ENCODE measurements at places on chromosomes 12 and 14.

- no peak for DNase-seq
Observed at GRCh38 chr12:19819231-19819630, 379.9 kb downstream of the AEBP2 start.

DNA sequence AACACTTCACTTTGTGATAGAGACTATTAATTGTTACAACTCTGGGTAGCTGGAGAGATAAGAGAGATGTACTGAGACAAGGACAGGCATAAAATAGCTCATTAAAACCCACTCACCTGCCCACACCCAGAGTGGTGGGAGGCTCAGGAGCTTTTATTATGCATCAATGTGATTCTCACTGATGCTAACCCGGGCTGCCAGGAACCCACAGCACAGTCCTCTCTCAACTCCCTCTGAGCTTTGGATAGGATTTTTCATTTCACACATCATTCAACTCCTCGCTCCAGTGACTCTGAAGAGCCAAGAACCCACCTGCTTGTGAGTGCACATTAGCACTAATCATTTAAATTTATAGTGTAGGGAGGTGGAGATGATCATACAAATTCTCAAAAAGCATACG is 827.9 kb downstream of the FLRT2 start:
- no peak for DNase-seq

GRCh38 chr12:65612440-65612839 is 211.8 kb upstream of the HMGA2 start:
- peak; percentile 9 for DNase-seq

DNA sequence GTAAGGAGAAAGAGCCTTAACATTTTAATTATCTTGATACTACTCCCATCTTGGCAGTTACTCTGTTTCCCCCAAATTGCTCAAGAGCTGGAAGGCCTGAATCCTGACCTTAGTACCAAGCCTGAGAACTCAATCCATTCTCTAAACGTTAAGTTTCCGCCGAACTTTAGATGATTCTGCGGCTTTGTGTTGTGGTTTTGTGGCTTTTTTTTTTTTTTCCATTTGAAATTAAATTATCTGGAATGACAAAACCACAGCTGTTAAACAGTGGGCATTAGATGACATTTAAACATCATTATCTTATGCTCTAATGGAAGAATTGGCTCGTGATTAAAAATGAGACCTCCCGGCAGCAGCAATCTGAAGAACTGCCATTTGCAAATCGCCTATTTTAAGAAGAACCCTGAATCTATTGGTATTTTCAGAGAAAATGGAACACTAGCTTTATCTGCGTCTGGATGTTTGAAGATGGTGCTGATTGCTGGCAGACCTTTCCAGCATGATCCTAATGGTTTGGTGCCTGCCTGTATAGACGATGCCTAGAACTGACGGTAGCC is 38.4 kb downstream of the TMEM132C start:
- no peak for DNase-seq

- peak; percentile 64 for DNase-seq
Observed at GRCh38 chr12:120468821-120469449, 613 bp downstream of the SRSF9 start.

GRCh38 chr12:62166525-62166924 is 93.7 kb upstream of the USP15 start:
- peak; percentile 39 for DNase-seq

DNA sequence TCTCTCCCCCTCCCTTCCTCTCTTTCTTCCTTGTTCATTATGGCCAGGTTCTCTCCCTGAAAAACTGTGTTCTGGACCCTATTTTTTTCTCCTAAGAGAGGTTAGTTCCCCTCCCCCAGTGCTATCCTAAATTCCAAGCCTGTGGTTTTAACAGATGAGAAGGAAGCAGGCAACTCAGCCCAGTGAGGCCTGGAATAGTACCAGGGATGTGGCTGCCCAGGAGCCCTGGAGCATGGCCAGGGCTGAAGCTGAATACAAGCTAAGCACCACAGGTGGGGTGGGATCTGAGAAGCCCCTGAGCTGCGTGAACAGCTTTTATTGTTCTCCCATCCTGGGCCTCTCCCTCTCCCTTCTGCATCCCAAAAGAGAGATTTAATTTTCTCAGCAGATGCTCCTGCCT is 1581.3 kb upstream of the TMEM132C start:
- no peak for DNase-seq

DNA sequence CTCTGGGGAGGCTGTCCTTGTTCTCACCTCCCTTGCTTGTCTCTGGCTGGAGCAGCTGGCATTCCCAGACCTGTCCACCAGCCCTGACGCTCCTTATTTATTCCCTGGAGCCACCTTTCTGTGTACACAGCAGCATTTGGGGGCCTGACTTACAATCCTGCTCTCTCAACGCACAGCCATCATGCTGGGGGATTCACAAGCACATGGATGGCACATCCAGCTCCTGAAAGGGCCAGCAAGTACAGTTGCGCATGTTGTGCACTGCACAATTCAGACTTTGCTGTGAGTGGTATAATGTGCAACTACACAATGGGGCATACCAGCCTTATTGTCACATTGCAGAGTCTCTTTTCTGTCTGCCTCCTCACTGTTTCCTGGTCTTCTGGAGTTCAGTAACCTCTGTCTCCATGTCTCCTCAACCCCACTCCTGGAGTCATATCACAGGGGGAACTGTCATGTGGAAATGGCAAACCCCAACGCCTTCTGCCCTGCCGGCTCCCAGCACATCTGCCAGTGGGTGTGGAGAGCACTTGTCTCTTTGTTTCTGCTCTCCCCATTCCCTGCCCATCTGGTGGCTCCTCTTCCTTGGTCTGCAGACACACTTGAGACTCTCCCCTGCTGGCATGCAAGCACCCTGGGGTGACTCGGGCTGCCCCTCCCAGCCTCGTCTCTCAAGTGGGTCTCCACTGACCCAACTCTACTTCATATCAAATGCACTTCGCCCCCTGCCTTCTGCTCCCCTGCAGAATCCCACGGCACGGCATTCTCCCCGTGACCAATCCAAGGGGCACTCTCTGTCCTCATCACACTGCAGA is 41.2 kb upstream of the MEG3 start:
- no peak for DNase-seq

- no peak for DNase-seq
Observed at GRCh38 chr14:80049055-80049454, 162.2 kb downstream of the DIO2 start.

GRCh38 chr12:127294651-127295210 is 972.2 kb upstream of the TMEM132C start:
- DNase-seq = no peak

DNA sequence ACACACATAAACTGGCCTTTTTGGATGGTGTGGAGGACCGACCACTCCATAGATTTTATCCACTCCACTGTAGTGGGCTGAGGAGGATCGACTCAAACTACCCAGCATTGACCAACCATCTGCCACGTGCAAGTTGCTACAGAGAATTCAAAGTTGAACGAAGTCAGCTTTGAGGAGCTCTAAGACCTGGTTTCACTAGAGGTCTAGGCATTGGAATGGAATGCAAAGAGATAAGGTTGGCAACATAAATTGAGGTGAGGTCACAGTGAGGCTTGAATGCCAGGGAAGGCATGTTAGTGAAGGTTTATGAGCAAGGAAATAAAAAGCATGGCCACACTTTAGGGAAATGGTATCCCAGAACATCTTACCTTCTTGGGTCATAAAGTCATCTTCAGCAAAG is 14.5 kb downstream of the VWF start:
- no peak for DNase-seq

- DNase-seq = no peak
Observed at GRCh38 chr14:39229222-39229543, 4.5 kb upstream of the MIA2 start.

GRCh38 chr12:52231305-52232202 is 1.5 kb upstream of the KRT7 start:
- no peak for DNase-seq

GRCh38 chr12:69627501-69627900 is 16.8 kb upstream of the LRRC10 start:
- DNase-seq = no peak

- DNase-seq = peak; percentile 19
Observed at GRCh38 chr12:125533434-125534029, 468.3 kb downstream of the AACS start.

- peak; percentile 63 for DNase-seq
Observed at GRCh38 chr12:64175254-64175945, 46.7 kb downstream of the KICS2 start.

DNA sequence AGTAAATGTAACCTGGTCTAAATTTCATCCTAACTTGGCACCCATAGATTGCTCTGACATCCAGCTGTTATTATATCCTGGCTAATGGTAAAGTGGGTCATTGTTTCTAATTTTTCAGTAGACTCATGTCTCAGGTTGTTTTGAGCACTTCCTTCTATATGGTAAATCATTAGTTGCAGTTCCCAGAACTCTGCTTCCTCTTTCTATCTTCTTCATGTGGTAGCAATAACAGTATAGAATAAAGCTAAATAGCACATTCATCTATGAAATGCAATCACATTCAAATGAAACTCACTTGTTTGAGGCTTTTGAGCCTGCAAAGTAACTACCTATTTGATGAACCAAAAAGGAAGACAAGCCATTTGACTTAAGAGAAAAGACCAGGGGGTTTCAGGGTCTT is 65.1 kb upstream of the GZMB start:
- no peak for DNase-seq

DNA sequence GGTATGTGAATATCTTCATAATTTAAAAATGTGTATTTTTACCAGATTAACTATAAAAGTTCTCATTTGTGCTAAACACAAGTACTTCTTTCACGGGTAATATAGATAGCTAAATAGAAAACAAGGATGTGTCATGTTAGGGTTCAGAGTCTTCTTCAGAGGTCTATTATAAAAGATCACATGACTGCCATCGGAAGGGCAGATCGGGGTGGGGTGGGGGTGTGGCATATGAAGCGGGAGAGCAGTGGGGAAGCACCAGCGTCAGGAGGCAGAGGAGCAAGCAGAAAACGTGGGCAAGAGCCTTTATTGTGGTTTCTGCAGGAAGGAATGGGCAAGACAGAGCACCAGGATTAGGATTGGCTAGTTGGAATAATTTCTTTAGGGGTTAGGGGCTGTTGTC is 63.7 kb upstream of the DNM1L start:
- DNase-seq = no peak

- DNase-seq = no peak
Observed at GRCh38 chr12:58082996-58083395, 141.6 kb downstream of the ATP23 start.

DNA sequence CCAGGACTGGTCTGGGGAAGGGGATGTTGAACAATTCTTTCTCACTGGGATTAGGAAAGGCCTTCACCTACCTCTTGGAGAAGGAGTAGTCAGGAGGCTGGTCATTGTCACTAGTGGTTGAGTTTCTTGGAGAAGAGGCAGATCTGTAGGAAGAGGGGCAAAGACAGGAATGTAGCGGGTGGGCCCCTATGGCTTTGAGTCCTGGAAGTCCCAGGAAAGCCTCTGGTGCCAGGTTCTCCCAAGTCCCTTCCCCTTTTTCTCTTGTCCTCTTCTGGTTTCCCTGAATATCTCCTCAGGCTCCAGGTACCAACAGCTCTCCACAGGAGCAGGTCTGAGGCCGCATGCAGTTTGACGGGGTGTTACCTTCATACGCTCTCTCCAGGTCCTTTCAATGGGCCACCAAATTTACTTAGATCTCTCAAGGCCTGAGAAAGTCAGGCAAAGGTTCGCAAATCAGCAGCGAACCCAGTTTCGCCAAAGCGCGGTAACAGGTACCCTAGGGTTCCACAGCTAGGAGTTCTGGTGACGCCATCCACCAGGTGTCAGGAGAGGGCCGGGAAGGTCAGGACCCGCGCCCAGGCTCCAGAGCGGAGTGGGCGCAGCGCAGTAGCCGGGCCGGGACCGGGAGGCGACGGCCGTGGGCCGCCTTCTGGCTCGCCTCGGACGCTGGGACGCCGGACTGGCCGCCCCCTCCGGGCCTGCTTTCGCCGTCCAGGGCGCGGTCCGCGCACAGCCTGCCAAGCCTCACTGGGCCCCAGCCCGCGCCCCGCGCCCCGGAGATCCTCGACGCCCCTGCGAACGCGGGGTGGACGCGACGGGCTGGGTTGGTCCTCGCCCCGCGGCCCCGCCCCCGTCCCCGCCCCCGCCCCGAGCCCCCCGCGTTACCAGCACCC is 795 bp downstream of the SMAGP start:
- DNase-seq = peak; percentile 67

GRCh38 chr12:18391151-18391550 is 129.8 kb downstream of the PIK3C2G start:
- DNase-seq = no peak

- DNase-seq = no peak
Observed at GRCh38 chr14:92259613-92260357, 63.2 kb upstream of the SLC24A4 start.

GRCh38 chr14:90386321-90386720 is 10.5 kb upstream of the CALM1 start:
- no peak for DNase-seq

DNA sequence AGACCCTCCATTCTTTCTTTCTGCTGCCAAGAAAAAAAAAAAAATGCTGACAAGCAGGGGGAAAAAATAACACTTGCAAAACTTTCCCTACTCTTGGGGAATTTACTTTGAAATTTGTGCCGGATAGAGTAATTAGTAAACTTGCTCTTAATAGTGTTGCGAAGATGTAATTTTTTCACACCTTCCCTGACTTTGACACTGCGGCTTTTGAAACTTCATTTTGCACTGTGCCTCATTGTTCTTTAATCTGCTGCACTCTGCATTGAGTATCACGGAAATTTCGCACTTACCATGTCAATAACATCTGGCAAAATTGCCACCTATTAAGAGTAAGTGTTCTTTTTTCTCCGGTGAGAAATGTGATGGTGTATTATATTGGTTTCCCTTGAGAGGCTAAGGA is 596.1 kb downstream of the VRK1 start:
- no peak for DNase-seq

- DNase-seq = peak; percentile 32
Observed at GRCh38 chr12:38904537-38905479, 583 bp downstream of the CPNE8 start.

- DNase-seq = peak; percentile 59
Observed at GRCh38 chr12:2834581-2835491, at the start of gene NRIP2. Gene NRIP2, minus strand, starts transcription at chr12:2835035. Its CDS starts 52 bp downstream, at chr12:2834983.

GRCh38 chr14:61749264-61749663 is 13.0 kb upstream of the SNAPC1 start:
- DNase-seq = no peak

- no peak for DNase-seq
Observed at GRCh38 chr14:100011628-100012325, 53.4 kb upstream of the EVL start.

DNA sequence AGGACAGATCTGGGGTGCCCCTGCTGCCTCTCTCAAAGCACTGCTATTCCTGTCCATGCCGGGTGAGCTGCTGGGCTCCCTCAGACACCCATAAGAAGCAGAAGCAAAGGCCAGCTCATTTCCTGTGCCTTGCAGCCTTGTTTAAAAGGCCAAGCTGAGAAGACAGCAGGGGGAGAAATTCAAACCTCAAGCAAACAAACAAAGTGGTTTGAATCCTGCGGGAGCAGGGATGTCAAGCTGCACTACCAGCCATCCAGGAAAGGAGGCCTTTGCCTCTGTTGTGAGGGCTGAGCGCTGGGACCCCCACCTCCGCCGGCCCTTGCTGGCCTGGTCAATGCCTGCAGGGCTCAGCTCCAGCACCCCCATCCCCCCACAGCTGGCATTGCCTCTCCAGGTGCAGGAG is 176.5 kb downstream of the PIWIL1 start:
- DNase-seq = no peak

GRCh38 chr14:55054098-55054497 is 2.7 kb downstream of the MAPK1IP1L start:
- DNase-seq = no peak

GRCh38 chr12:62635649-62636048 is 169.0 kb downstream of the MON2 start:
- DNase-seq = no peak
